ENCODE measurements at places on chromosomes 3 and 15.

DNA sequence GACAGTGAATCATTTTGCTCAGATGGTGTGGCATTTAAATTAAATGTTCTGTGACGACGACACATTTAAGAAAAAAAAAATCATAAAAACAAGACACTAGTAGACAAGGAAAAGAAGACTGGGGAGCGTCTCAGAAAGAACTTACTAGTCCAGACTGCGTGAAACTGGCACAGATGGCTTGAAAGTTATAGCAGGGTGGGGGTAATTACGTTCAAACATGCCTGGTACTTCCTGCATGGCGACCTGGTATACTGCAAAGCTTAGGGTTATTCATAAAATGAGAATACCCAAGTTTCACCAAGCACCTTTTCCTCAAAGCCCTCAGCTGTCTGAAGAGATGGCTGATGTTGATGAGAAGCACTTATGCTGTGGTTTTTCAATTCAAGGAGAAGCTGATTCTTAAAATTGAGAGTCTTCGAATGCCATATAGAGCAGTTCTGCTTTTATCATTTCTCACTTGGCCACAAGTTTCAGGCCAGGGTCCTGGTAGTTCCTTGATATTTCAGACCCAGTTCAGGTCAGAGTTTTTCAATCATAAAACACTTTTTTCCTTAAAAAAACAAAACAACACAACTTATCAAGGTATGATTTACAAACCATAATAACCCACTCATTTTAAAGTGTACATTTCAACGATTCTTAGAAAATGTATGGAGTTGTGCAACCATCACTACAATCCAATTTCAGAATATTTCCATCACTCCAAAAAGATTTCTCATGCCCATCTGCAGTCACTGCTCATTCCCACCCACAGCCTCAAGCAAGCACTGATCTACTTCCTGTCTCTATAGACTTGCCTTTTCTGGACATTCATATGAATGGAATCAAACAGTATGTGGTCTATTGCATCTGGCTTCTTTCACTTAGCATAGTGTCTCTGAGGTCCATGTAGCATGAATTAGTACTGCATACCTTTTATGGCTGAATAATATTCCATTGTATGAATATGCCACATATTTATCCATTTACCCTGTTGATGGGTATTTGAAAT, 24.7 kb downstream of the PCOLCE2 start:
- no peak for DNase-seq

- no peak for DNase-seq
These were observed 54.1 kb downstream of the NFKBIZ start for GRCh38 chr3:101903451-101903871.

GRCh38 chr3:76624164-76624563, 415.7 kb upstream of the ROBO2 start:
- DNase-seq, result no peak

DNA sequence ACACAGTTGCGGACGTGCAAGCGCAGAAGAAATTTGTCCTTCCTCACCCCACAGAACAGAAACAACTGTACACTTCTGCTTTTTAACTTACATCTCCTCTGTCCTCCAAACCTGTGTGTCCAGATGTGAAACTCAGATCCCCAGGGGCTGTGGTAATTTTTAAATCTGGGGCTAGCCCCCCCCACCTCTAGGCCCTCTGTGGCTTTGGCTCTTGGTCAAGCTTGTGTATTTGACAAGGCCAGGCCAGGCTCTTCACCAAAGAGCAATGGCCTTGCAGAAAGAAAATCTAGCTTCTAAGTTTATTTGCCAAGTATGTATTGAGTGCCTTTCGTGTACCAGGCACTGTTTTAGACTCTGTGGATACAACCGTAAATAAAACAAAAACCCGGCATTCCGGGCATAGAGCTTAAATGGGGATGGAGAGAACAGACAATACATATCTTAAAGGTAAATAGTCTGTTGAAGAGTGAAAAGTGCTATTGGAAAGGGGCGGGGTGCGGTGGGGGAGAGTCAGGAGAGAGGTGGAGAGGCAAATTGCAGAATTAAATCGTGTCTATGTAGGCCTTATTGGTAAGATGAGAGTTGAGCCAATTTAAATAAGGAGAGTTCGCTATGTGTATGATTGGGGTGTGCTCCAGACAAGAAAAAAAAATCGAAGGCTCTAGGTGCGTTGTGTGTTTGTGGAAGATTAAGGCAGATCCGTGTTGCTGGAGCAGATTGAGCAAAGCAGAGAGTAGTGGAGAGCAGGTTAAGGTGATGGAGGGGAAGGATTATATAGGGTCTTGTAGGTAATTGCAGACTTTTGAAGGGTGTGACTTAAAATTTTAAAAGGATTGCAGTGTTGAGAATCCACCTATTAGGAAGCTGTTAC, 781 bp upstream of the DPH6 start:
- peak; percentile 8 for DNase-seq

GRCh38 chr3:170180908-170181885, at the start of gene PHC3:
Gene PHC3 (minus strand): TSS chr3:170181733. CDS start chr3:170181715, 18 bp downstream.
- DNase-seq, result peak; percentile 98

- DNase-seq, result no peak
These were observed 41.9 kb downstream of the SMAD6 start for GRCh38 chr15:66743703-66744536.

DNA sequence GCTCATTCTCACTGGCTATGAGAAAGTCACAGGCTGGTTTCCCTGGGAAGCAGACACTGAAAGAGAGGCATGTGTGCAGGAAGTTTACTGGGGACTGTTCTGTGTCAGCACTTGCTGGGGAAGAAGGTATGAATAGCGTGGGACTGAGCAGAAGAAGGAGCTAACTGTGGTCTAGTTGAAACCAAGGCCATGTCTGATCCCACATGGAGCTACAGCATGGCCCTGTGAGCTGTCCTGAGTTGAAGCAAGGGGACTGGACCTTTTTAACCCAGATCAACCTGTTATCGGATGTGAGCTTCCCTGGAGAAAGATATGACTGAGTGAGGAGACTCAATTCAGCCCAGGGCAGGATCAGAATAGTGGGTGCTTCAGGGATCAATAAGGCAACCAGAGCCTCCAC, 53.7 kb downstream of the DCLK3 start:
- no peak for DNase-seq

GRCh38 chr3:68360492-68360891, 571.9 kb downstream of the TAFA4 start:
- no peak for DNase-seq

- no peak for DNase-seq
These were observed 258.1 kb upstream of the MCTP2 start for GRCh38 chr15:93973287-93973686.

DNA sequence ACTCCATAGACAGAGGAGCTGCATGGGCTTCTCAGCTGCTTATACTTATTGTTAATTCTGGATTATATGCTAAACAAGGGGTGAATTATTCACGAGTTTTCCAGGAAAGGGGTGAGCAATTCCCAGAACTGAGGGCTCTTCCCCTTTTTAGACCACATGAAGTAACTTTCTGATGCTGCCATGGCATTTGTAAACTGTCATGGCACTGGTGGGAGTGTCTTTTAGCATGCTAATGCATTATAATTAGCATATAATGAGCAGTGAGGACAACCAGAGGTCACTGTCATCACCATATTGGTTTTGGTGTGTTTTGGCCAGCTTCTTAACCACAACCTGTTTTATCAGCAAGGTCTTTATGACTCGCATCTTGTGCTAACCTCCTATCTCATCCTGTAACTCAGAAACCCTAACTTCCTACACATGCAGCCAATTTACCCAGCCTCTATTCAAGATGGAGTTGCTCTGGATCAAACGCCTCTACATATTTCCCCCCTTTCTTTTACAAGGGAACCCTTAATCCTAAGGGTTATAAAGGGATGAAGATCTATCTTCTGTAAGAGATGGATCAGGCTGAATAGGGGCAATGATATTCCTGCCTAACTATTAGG, 12.1 kb upstream of the DMXL2 start:
- DNase-seq, result no peak

- no peak for DNase-seq
These were observed 41.7 kb upstream of the LIMD1 start for GRCh38 chr3:45552794-45553371.

DNA sequence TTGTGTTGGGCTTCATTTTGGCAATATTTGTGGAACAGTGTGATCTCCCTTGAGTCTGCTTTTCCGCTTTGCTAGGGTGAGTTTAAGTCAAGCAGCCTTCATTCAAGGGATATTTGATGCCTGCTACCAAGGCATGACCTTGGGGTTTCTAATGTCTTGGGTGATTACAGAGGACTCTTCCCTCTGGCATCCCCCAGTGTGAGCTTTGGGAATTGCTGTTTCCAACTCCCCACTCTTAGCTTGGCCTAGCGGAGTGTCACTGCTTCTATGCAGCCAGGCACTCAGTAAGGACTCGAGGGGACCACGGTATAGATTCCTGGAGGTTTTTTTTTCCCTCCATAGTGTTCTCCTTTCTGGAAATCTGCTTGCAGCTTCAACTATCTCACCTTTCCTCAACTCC, 21.1 kb downstream of the GCNT3 start:
- no peak for DNase-seq

- no peak for DNase-seq
These were observed 248.3 kb downstream of the CGGBP1 start for GRCh38 chr3:87810452-87811016.

- DNase-seq, result no peak
These were observed 509 bp upstream of the LRRC3B start for GRCh38 chr3:26621906-26622620.

DNA sequence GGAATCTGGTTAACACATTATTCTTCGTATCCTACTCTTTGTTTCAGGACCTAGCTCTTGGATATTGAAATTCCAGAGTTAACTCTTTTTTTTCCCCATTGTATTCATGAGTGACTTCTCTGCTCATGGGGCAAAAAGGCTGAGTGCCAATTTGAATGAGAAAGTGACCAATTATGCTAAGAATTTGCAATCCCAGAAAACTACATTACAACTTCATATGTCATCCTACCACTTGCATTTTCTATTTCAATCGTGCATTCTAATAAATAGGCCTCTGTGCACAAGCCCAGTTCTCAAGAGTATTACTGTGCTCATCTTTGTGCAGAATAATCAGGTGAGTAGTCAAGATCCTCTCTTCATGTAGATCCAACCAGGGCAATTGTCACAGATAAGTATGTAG, 537.8 kb downstream of the OTOL1 start:
- DNase-seq, result no peak

DNA sequence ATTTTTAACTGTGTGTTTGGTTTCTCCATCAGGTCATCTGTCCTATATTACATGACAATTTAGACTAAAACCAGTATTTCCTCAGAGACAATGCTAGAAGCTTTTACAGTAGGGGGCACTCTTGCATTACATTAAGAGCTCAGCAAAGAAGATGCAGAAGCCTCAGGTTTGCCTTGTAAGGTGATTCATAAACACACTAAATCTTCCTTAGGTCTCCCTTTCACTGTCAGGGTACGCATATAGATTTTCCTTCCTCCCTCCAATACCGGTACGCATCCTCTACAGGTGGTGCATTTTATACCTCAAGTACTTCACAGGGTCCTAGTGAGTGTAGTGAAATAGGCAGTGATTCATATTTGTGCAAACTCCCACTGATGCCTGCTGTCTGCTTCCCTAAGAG, 46.5 kb downstream of the CD86 start:
- DNase-seq, result peak; percentile 26

DNA sequence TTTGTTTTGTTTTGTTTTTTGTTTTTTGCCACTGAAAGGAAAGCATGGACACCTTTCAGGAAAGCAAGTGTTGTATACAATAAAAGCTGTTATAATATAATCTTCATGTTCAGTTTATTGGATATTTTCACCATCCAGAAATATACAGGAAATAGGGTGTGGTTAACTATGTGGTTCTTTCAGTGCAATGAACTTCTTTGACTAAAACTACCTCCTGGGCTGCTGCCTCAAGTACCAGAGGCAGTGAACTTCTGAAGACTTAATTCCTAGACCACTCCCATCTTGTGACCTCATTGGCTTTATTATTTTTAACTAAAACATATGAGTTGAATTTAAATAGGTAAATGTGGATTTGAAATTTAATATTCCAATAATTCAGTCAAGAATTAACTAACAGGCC, 27.1 kb upstream of the TBL1XR1 start:
- DNase-seq, result no peak

GRCh38 chr3:187520027-187520945, 149.9 kb downstream of the SST start:
- DNase-seq, result no peak

- DNase-seq, result no peak
These were observed 35.2 kb downstream of the NCEH1 start for GRCh38 chr3:172675441-172676193.

- DNase-seq, result no peak
These were observed 437.7 kb downstream of the DIPK2A start for GRCh38 chr3:144409319-144409718.

DNA sequence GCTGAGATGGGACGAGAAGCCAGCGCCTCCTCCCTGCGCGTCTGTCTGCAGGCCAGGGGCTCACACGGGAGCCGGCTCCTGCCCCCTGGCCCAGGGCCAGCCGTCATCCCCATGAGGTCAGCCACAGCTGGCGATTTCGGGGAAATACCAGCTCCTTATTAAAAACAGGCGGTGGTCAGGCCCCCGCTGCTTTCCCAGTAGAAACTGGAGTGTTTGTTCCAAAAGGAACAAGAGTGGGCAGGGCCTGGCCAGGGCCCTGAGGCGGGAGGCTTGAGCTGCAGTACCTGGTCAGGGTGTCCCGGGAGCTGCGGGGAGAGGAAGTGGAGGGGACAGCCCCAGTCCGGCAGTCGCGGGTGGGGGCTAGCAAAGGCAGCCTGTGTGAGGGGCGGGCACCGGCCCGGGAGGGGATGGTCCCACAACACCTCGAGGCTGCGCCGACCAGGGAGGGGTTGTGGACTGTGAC, 17.8 kb downstream of the MYL3 start:
- no peak for DNase-seq

DNA sequence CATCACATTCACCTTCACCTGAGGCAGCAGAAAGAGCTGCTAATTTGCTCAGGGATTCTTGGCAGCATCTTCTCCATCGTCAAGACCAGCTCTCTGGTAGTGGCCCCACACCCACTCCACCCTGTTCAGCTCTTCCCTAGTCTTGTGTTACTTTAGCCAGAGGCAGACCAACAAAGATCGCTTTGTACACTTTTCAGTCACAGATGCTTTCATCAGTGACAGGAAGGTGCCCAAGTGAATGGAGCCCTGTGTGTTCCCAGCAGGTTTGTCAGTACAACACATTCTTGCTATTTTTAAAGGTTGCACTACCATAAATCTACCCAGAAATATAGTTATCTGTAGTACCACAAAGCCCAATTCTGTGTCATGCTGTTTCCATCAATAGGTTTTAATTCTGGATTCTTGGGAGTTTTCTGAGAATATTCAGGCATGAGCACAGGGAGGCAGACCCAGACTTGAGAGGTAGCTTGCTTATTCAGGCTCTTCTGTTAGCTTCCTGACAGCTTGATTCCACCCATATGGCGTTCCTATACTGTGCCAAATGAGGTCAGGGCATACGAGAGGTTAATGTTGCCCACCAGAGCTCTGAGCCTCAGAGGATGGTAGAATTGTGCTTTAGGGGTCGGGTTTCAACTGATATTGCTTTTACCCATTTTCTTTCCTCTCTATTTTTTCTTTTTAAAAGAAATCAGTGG, 109.8 kb upstream of the MANF start:
- DNase-seq, result no peak

GRCh38 chr3:27723815-27724458, 1.8 kb upstream of the EOMES start:
- no peak for DNase-seq

GRCh38 chr3:29668728-29669127, 387.9 kb downstream of the RBMS3 start:
- DNase-seq, result no peak

GRCh38 chr3:4722103-4722502, 229.0 kb downstream of the ITPR1 start:
- peak; percentile 55 for DNase-seq
